ENCODE measurements at places on chromosomes 7 and 10. TPM values are rescaled to one million over a fixed set of nuclear protein-coding genes. Genes with fewer than 3 reads are reported as not detected.

Gene GALNT17
- not detected for total RNA-seq

DNA sequence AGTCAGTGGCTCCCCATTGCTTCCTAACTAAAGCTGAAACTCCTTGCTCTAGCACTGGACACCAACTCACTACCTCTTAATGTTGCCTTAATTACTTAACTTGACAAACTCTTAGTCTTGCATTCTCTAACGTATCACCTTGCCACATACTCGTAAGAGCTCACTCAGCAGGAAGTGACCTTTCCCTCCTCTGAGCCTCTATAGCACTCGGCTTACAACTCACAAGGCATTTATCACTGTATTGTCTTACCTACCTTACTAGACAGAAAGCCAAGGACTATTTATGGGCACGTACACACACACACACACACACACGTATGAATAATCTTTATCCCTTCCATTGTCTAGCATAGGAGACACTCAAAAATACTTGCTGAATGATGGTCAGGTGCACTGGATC lies 21.2 kb downstream of the CEP41 start:
- DNase-seq: no peak

DNA sequence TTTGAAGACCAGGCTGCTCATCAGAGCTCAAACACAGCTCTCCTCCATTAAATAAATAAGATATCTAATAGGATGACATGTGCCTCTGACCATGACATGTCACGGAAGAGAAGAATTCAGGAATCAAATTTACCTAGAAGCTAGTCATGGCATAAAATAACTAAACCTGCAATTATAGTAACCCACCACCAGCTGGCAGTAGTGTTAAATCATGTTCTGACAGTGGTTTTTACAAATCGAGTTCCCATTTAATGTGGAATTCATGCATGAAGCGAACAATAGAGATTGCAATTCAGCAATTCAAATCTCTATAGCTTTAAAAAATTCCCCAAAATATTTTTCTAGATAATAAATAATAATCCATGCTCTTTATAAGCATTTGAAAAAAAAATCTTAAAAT lies 74.6 kb upstream of the IKZF1 start:
- no peak for DNase-seq

Gene DYDC2
- total RNA-seq: not detected

GRCh38 chr10:31929261-31930022 lies 811 bp upstream of the ARHGAP12 start:
- peak; percentile 27 for DNase-seq

DNA sequence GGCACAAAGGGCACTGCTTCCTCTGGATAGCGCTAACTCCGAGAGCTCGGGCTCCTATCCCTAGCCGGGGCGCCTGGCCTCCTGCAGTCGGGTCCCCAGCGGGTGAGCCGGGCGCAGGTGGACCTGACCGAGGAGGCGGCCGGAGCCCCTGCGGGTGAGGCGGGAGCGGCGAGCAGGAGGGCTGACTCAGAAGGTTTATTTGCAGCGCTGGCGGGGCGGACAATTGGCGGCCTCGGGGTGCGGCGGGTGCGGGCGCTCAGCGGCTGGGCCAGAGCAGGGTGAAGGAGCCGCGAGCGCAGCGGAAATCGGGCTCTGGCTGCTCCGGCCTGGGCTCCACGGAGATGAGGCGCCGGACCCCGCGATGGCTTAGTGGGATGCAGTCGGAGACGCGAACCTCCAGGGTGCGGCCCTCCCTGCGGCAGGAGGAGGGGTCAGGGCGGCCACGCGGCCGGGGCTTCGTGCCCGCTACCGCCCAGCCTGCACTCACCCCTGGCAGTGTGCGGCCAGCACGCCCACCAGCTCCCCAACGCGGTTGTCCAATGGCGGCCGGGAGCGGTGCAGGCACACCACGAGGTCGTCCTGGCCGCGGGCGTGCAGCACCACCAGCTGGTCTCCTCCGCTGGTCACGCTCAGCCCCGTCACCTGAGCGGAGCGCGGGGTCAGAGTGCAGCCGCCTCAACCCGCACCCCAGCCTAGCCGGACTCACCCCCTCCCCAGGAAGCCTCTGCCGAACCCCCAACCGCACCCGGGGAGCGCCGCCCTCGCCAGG lies 16.1 kb downstream of the MYO1G start:
- peak; percentile 5 for DNase-seq

GRCh38 chr7:24227603-24228359 lies 56.2 kb upstream of the NPY start:
- DNase-seq: peak; percentile 11

Gene TSPAN33
- total RNA-seq: 2.8 TPM

DNA sequence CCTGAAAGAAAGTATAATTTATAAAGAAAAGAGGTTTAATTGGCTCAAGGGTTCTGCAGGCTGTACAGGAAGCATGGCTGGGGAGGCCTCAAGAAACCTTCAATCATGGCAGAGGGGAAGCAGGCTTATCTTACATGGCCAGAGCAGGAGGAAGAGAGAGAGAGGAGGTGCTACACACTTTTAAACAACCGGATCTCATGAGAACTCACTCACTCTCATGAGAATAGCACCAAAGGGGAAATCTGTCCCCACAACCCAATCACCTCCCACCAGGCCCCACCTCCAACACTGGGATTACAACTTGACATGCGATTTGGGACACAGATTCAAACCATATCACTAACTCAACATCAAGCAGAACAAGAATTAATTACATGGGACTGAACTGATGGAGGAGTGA lies 6.9 kb upstream of the ZNF485 start:
- DNase-seq: no peak

GRCh38 chr7:95055295-95055694 lies 147.9 kb downstream of the PPP1R9A start:
- no peak for DNase-seq

- no peak for DNase-seq
Measured at GRCh38 chr10:133129859-133130495, 30.0 kb upstream of the KNDC1 start.

GRCh38 chr10:33270971-33271370 lies 63.5 kb downstream of the NRP1 start:
- no peak for DNase-seq

GRCh38 chr10:132162021-132162531 lies 24.7 kb upstream of the DPYSL4 start:
- DNase-seq: peak; percentile 38

DNA sequence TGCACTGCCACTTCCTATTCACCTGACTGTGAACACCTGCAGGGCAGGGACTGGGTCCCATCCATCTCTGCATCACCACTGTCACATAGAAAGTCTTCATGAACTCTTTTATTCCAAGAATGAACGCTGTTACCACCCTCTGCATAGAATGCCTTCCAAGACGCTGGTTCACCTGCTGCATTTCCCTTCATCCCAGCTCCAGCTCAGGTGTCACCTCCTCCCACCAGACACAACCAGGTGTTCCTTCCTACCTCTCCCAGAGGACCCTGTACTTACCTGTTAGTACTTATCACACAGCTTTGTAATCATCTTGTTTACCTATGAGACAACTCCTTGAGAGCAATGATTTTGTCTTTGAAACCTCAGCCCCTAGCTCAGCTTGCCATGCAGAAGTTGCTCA lies 31.1 kb downstream of the SORBS1 start:
- DNase-seq: no peak

DNA sequence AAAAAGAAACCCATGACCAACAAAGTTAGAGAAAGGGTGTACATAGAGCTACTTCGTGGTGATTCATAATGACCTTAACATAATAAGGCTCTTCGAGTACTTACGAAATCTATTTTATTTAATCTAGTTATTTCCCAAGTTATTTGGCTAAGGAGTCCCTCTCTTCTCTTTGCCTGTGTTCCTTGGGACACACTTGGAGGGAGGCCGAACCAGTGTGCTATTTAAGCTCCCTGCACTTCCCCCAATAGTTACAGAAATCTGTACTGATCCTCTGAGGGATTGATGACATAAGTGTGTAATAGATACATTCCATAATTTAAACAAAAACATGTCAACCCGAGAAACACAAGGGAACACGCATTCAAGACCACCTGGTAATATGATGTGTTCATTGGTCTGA lies 351.1 kb downstream of the GATA3 start:
- no peak for DNase-seq

DNA sequence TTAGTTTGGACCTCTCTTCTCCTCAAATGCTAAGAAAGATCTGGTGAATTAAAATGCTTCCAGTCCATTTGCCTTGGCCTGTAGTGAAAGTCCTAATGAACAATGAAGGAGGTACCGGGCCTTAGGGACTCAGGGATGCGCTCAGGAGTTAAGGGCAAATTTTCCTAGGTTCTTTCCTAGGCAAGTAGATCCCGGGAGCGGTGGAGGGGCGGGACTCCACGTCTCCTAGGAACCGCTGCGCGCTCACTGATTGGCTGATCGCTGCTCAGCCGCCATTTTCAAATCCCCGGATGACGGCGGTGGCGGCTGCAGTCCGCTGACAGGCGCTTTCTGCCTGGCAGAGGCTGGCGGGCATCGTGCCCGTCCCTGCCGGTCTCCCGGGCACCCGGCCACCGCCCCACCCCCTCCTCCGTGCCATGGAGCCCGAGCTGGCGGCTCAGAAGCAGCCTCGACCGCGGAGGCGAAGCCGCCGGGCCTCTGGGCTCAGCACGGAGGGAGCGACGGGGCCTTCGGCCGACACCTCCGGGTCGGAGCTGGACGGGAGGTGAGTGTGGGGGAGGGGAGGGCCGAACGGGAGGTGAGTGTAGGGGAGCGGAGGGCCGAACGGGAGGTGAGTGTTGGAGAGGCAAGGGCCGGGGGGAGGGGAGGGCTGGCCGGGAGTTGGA lies at the start of gene NET1:
Gene NET1, plus strand, starts transcription at position 281 of the 665 bp plus-strand sequence. Its CDS starts 136 bp downstream, at position 417.
- DNase-seq: peak; percentile 77

Gene AZGP1
- not detected for total RNA-seq

DNA sequence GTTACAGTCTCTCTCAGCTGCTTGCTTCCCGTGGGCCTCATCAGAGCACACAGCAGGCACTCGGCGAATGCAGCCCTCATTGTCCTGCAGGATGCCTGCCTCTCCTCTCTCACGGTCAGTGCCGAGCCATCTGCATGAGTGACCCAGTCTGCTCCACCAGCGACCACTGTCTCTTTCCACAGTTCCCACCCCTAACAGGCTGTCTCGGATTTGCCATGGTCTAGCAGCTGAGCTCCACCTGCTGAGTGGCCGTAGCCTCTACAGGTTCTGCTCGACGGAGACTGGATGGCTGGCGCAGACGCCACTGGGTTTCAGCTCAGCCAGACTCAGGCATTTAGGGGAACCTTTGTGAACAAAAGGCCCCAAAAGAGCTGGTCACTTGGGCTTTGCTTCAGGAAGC lies 209.4 kb upstream of the FOXK1 start:
- DNase-seq: no peak

Gene OGA
- total RNA-seq: 145 TPM

DNA sequence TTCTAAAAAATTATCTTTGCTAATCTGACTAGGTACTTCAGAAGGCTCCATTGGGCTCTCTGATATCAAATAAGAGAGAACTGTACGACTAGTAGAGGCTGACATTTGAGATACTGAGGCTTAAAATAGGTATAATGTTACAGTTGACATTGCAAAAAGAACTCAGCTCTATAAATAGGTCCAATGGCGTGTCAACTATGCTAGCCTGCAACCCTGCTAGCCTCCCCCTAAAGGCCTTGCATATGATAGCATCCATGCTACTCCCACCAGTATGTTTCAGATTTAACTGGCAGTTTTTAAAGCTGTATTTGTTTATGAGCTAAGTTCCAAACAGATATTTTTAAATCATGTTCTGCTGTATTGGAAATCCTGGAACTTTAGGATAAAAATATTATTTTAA lies at the start of gene PPP1R3A:
Gene PPP1R3A, minus strand, starts transcription at position 64 of the 400 bp plus-strand sequence. Its CDS starts 13 bp downstream, at position 51.
- DNase-seq: no peak

- peak; percentile 73 for DNase-seq
Measured at GRCh38 chr7:65216469-65216868, 157.2 kb upstream of the ZNF92 start.

DNA sequence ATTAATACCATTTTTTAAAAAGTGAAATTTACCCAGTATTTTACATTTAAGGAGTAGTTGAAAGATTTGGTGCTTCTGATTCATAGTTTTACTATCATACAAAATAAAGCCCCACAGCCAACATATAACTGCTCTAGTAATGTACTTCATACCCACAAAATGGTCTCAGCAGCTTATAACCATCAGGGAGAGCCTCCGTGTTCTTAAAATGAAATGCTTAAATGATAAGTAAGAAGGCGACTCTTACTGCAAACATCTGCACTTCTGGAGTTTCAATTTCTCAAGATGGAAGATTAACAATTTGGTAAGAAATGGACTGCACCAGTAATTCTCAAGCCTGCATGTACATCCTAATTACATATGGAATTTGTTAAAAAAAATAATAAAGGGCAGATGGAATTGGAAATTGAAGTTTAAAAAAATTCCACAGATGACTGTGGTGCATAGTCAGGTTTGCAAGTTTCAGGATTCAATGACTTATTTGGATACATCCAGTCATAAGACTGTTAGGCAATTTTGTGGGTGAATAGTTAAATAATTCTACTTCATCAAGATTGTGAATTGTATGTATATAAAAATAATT lies 461.0 kb downstream of the KIF20B start:
- DNase-seq: no peak

GRCh38 chr10:107952649-107953556 lies 788.4 kb upstream of the SORCS1 start:
- no peak for DNase-seq

- no peak for DNase-seq
Measured at GRCh38 chr7:5607951-5608656, 173.4 kb downstream of the RNF216 start.

DNA sequence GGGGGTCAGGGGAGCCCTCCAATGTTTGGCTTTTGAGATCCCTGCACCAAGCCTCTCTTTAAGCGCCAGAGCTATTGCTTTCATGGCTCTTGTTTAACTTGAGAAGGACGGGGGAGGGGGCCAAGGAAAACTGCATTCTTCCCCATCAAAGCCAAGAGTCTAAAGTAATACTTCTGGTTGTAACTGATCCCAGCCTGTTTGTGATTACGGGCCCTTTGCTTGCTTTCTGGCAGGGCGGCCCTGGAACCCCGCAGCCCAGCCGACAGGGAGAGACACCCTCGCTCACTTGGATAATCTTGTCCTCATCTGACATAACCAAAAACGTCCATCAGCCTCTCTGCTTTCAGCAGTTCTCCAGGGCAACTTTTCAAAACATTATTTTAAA lies 154.7 kb downstream of the NEURL1 start:
- DNase-seq: no peak

DNA sequence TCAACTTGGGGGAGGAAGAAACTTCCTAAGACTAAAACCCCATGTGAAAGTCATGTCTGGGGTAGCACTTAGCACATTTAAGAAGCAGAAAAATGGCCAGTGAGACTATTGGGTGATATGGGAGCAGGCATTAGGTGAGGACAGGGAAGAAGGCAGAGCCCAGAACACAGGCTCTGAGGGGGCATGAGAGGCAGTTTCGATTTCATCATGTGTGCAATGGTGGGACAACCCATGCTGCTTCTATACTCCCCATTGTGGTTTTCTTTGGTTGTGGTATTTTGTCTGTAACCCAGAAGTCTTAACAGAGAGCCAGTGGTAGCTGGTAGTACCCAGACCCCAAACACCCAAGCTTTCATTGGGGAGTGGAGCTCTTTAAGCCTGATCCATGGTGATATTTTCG lies 752.0 kb downstream of the GRID1 start:
- DNase-seq: no peak
